Retinal pigment epithelial cell (primary cell): ENCODE measurements at places on chromosomes 3 and 15.

DNA sequence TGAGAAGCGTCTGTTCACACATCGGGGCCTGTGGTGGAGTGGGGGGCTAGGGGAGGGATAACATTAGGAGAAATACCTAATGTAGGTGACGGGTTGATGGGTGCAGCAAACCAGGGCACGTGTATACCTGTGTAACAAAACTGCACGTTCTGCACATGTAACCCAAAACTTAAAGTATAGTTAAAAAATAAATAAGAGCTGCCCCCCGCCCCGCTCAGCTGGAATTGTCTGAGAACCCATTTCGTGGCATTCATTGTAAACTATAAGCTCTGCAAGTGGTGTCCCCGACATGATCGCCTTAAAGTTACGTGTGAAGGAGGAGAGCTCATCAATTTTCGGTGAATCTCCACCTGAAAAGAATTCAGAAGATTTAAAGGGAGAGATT, 7.3 kb upstream of the LIPH start:
- DNase-seq, result no peak

DNA sequence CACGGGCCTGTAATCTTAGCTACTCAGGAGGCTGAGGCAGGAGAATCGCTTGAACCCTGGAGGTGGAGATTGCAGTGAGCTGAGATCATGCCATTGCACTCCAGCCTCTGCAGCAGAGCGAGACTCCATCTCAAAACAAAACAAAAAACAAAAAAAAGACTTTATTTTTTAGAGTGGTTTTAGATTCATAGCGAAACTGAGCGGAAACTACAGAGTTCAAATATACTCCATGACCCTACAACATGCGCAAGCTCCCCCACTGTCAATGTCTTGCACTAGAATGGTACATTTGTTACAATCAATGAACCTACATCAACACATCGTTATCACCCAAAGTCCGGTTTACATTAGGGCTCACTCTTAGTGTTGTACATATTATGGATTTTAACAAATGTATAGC, 2.2 kb upstream of the CRTAP start:
- DNase-seq, result no peak

- no peak for DNase-seq
These were observed 187.6 kb upstream of the AGTR1 start for GRCh38 chr3:148510116-148510515.

DNA sequence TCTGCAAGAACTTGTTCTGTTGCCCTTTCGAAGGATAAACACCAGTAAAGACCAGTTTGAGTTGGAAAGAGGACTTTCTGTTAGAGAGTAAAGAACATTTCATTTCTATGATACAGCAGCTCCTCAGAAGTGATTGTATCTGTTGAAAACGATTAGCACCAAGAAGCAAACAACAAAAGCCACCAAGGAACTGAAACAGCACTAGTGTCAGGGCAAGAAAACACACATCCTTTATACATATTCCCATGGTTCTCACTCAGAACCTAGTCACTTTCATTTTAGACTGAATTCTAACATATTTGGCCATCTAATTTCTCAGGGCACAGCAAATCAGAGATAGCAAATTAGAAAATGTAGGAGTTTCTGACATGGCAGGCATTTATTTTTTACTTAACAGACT, 116.1 kb downstream of the ATP1B3 start:
- no peak for DNase-seq

DNA sequence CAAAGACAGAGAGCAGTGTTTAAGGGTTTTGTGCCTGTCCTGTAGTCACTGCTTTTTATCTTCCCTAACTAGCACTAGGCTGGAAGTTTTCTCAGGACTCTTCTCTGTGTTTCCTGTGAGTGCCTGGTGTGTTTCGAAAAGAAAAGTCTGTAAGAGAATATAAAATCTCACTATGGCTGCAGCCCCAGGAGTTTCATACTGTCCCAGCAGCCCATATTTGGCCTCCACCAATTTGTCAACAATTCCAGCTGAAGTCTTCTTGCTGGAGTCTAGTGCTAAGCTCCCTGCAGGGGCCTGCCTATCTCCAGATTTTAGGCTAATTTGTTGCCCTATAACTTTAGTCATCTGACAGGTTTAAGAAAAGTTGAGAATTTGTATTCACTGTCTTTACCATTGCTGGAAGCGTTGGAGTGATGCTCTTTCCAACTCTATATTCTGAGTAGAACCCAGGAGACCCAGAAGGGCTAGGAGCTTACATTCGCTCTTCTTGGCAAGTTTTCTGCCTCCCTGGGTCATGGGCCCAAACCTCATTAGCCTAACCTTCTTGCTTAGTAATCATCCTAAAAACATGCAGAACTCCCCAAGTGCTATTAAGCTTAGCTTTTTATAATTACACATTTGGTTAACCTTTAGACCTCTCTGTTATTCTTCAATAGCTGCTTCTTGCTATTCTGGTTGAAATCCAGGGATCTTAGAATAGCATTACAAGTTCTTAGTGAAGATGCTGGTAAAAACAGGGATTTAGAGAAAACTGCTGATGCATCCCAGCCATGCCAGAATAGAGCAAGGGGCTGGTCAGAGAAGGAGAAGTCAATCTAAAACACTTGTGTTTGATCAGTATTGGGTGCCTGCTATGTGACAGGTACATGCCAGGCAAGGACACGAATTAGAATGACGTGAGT, 283.1 kb downstream of the NEK10 start:
- no peak for DNase-seq

DNA sequence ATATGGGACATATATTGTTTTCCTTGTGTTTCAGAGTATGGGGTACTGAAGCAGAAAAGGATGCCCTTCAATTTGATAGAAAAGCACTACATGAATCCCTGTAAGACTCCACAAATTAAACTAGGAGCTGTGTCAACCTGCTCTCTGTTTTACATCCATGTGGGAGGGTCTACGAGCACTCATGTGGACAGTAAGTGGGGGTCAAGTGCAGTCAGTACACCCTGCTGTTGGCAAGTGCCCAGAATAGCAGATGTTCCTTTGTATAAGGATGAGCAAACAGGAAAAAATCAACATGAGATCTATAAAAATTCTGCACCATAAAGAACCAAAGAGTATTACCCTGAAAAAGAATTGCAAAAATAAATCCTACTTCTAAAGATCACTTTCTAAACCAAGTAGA, 659.9 kb downstream of the SI start:
- DNase-seq, result no peak

DNA sequence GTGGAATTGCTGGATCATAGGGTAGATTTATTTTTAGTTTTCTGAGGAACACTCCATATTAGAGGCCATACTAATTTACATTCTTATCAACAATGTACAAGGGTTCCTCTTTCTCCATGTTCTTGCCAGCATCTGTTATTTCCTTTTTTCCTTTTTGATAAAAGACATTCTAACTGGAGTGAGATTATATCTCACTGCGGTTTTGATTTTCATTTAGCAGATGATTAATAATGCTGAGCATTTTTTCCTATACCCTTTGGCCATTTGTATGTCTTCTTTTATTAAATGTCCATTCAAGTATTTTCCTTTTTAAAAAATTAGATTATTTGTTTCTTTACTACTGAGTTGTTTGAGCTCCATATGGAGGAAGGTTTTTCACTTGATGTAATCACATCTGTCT, 1189.5 kb downstream of the ZPLD1 start:
- DNase-seq, result no peak

- DNase-seq, result no peak
These were observed 30.0 kb downstream of the XXYLT1 start for GRCh38 chr3:195240939-195241338.

GRCh38 chr3:115958526-115958925, 335.2 kb downstream of the GAP43 start:
- DNase-seq, result no peak

DNA sequence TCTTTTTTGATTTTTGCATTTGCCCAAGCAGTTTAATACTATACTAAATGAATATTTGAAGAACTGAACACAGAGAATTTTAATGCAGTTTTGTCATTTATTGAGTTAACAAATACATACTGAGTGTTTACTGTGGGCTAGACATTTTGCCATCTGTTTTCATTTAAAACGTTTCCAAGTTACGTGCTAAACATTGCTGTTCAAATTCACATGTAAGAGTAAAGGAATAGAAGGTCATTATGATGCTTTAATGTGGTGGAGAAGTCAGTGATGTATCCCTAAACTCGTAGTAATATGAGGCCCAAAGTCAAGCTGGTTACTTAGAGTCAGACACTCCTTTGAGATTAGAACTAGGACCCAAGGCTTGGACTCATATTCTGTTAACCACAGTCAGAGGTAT, 49.4 kb downstream of the CRYBG3 start:
- no peak for DNase-seq

- no peak for DNase-seq
These were observed 30.0 kb downstream of the ST6GAL1 start for GRCh38 chr3:186960347-186960746.

DNA sequence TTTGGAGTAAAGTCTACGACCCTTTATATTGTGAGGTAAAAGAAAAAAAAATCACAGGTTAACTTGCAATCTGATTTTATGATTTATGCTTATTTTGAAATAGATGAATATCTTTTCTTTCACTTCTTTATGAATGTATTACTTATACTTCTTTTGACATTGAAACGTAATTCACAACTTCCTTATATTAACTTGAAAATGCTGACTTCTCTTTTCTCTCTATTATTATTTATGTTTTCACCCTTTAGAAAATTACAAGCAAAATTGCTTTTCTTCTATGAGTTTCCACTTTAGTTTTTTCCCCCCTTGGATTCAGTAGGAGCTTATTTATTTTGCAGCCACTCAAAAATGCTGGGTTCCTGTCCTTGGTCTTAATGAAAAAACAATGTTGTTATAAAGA, 25.4 kb downstream of the ACP3 start:
- DNase-seq, result no peak

DNA sequence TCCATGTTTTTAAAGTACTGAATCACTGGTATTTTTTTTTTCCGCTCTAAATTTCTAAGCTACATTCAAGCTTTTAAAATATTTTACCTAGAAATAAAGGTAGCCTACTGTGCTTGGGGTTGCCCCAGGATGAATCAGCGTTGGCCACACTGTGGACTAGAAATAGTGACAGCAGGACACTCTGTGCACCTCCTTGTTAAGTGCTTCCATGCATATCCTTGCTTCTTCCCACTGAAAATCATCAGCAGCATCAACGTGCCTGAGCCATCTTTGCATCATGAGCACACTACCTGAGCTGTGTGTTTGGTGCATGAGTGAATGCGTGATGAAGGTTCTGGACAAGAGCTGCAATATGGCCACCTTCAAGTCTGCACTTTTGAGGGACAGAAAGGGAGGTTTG, 142.0 kb upstream of the SLC2A2 start:
- DNase-seq, result no peak

GRCh38 chr15:27897481-27897880, 201.6 kb downstream of the OCA2 start:
- DNase-seq, result no peak

GRCh38 chr3:158775426-158776410, 26.1 kb upstream of the MFSD1 start:
- DNase-seq, result no peak

GRCh38 chr3:170889630-170890029, 18.8 kb downstream of the EIF5A2 start:
- DNase-seq, result no peak

GRCh38 chr15:77027111-77027696, 32.3 kb downstream of the PSTPIP1 start:
- no peak for DNase-seq

DNA sequence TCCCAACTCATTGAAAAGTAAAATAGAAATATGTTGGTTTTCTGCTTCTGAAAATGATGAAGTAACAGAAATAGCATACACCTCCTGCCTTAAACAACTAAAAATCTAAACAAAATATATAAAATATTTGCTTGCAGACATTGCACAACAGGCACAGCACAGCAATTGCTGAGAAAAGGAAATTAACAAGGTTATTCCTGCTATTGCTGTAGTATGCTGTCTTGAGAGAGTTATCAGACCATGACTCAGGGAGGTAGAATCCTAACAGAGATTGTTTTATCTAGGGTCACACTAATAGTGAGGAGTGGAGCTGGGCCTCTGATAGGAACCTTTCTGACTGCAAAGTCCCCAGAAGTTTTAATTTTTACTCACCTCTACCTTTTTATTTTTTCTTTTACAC, 72.6 kb downstream of the ZBTB20 start:
- DNase-seq, result no peak

GRCh38 chr3:17063596-17063995, 178.8 kb downstream of the PLCL2 start:
- no peak for DNase-seq

DNA sequence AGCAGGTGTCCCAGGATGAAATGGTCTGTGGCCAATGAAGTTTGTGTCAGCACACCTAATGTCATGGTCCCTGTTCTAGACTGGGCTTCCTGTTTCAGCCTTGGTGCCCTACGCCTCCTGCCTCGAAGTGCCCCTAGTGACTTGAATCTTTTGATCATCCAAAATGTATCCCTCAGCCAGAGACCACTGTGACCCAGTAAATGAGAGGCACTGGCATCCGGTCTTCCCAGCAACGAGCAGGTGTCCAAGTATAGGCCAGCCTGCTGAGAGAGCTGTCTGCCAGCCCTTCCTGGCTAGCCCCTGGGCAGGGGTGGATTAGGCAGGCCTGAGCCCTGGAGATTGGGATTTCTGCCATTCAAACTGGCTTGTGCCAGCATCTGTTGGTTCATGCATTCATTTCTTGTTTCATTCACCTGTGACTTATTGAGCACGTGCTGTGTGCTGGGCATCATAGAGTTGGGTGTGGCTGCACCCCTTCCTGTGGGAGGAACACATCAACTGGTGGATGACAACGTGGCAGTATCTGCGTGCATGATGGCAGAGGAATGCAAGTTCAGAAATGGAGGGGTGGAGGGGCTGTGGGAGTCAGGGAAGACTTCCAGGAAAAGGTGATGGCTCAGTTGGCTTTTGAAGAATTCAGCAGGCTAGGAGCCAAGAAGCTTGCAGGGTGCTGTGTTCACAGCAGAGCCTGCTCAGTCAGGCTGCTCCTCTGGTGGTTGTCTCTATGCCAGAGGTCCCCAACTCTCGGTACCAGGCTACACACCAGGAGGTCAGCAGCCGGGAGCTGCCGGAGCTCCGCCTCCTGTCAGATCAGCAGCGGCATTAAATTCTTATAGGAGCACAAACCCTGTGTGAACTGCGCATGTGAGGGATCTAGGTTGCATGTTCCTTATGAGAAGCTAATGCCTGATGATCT, 21.6 kb downstream of the ESYT3 start:
- DNase-seq, result no peak

- no peak for DNase-seq
These were observed 5.4 kb downstream of the TARS3 start for GRCh38 chr15:101718896-101719295.

DNA sequence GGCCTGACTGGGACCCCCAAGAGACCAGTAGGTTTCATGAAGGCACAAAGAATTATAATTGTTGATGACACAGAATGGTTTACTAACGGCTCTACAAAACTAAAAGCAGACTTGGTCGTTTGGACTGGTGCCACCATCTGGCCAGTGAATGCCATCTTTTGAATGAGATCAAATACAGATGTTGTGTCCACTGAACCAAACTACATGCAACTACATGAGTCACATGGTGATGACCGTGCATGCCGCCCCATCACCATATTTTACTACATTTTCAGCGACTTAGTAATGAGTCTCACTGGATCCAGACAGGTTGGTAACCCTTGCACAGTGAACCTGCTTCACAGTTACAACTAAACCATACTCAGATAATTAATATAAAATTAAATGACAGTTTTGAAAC, 803.3 kb downstream of the DIPK2A start:
- no peak for DNase-seq
